ENCODE measurements at places on chromosomes 5 and 9. TPM values are rescaled to one million over a fixed set of nuclear protein-coding genes. Genes with fewer than 3 reads are reported as not detected.

SIT1 gene
- not detected for total RNA-seq

PTGR1 gene
- 46.3 TPM for total RNA-seq

GRCh38 chr5:139641116-139642080 is 6.8 kb upstream of the CXXC5 start:
- H3K4me3 ChIP-seq: no peak overlapping the region
- peaks cover 55% of the 10 kb centered on the region for H3K4me1 ChIP-seq
- no peak for DNase-seq
- peak overlapping the region; percentile 83 for H3K27ac ChIP-seq
- H3K27me3 ChIP-seq: peaks cover 13% of the 10 kb centered on the region

- no peak for DNase-seq
- no peaks in the 10 kb centered on the region for H3K27me3 ChIP-seq
- H3K4me3 ChIP-seq: peak overlapping the region; percentile 99
- peak overlapping the region; percentile 99 for H3K27ac ChIP-seq
- peaks cover 42% of the 10 kb centered on the region for H3K4me1 ChIP-seq
These were observed 708 bp upstream of the CSNK1G3 start for GRCh38 chr5:123511290-123511647.

- peaks cover 5% of the 10 kb centered on the region for H3K4me1 ChIP-seq
- H3K27me3 ChIP-seq: no peaks in the 10 kb centered on the region
- no peaks in the 10 kb centered on the region for H3K36me3 ChIP-seq
- no peak overlapping the region for H3K4me3 ChIP-seq
- DNase-seq: no peak
These were observed 96.0 kb downstream of the KIAA1958 start for GRCh38 chr9:112582371-112583262.

DNA sequence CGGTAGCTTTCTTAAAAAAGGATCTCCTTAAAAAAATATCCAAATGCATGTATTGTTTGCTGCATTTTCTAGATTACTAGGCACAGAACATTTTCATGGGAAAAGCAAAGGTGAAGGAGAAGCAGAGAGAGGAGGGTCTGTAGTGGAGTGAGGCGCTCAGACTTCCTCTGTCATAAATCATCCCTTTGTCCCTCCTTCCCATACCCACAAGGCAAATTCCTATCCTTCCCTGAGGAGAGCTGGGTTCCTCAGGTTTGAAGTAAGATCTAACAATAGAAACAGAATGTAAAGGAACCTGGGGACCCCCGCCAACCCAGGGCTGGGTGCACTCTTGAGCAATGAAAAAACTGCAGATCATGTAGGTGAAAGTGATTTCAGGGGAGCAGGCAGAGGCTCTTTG is 149.2 kb upstream of the ANKH start:
- H3K4me1 ChIP-seq: peaks cover 9% of the 10 kb centered on the region
- peaks cover 16% of the 10 kb centered on the region for H3K36me3 ChIP-seq
- no peak overlapping the region for H3K4me3 ChIP-seq
- H3K27me3 ChIP-seq: no peaks in the 10 kb centered on the region
- peak overlapping the region; percentile 66 for H3K27ac ChIP-seq

GRCh38 chr5:1930880-1931603 is 48.3 kb upstream of the IRX4 start:
- peak overlapping the region; percentile 74 for H3K4me3 ChIP-seq
- DNase-seq: no peak
- peaks cover 24% of the 10 kb centered on the region for H3K27me3 ChIP-seq
- peaks cover 7% of the 10 kb centered on the region for H3K36me3 ChIP-seq
- H3K4me1 ChIP-seq: peaks cover 5% of the 10 kb centered on the region
- peak overlapping the region; percentile 57 for H3K27ac ChIP-seq

SCGB3A1 gene
- total RNA-seq: 0.55 TPM

- H3K27me3 ChIP-seq: no peaks in the 10 kb centered on the region
- no peak for DNase-seq
- no peak overlapping the region for H3K27ac ChIP-seq
- H3K36me3 ChIP-seq: peaks cover 2% of the 10 kb centered on the region
- no peak overlapping the region for H3K4me3 ChIP-seq
These were observed 15.2 kb downstream of the SRFBP1 start for GRCh38 chr5:121976979-121977378.

DNA sequence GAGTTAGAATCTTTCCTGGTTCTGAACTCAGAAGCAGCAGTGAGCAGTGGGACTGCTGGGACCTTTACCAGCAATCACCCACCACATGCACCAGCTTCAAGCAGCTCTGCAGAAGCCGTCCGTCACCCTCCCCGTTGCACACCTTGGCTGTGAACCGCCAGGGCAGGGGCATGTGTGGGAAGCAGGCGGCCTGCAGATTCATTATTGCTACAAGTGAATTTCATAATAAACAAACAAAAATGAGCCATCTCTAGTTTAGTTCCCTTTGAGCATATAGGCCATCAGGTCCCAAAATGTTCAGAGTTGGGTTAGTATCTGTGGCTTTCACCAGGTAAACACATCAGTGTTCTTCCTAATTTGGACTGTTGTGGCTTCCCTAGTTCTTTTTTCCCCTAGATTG is 17.5 kb downstream of the PALM2AKAP2 start:
- H3K27me3 ChIP-seq: no peaks in the 10 kb centered on the region
- H3K4me1 ChIP-seq: peaks cover 21% of the 10 kb centered on the region
- H3K36me3 ChIP-seq: no peaks in the 10 kb centered on the region

GRCh38 chr9:4666042-4666699 is at the start of gene SPATA6L:
Gene SPATA6L, minus strand, starts transcription at chr9:4666480. Its CDS starts 230 bp downstream, at chr9:4666250.
- peak; percentile 59 for DNase-seq
- no peaks in the 10 kb centered on the region for H3K36me3 ChIP-seq
- no peaks in the 10 kb centered on the region for H3K27me3 ChIP-seq
- peaks cover 50% of the 10 kb centered on the region for H3K4me1 ChIP-seq
- H3K27ac ChIP-seq: peak within 1 kb of the TSS; percentile 86
- H3K4me3 ChIP-seq: peak within 1 kb of the TSS; percentile 79

GRCh38 chr5:39478863-39479262 is 54.1 kb upstream of the DAB2 start:
- H3K27me3 ChIP-seq: no peaks in the 10 kb centered on the region
- H3K27ac ChIP-seq: no peak overlapping the region
- no peak overlapping the region for H3K4me3 ChIP-seq
- H3K4me1 ChIP-seq: peaks cover 33% of the 10 kb centered on the region
- DNase-seq: no peak

GRCh38 chr9:131516930-131517329 is 14.1 kb downstream of the UCK1 start:
- H3K36me3 ChIP-seq: peaks cover 37% of the 10 kb centered on the region
- no peaks in the 10 kb centered on the region for H3K27me3 ChIP-seq
- H3K27ac ChIP-seq: no peak overlapping the region
- no peak for DNase-seq
- no peak overlapping the region for H3K4me3 ChIP-seq

PCDHB2 gene
- 118 TPM for total RNA-seq

DNA sequence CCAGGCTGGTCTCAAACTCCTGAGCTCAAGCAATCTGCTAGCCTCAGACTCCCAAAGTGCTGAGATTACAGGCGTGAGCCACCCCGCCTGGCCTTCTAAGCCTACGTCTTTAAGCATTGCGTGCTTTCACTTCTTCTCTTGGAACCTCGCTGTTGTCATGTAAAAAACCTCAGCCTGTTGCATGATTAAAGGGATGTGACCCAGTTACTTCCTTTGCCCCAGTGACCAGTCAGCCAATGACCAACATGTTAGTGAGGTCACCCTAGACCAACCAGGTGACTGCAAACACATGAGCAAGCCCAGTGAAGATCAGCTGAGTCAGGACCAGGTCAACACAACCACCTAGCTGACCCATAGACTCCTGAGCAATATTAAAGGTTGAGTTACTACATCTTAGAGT is 10.5 kb downstream of the KIF4B start:
- no peak overlapping the region for H3K27ac ChIP-seq
- H3K27me3 ChIP-seq: no peaks in the 10 kb centered on the region
- H3K4me1 ChIP-seq: no peaks in the 10 kb centered on the region
- H3K36me3 ChIP-seq: no peaks in the 10 kb centered on the region
- DNase-seq: no peak

WNK2 gene
- total RNA-seq: 66.0 TPM

IL9 gene
- total RNA-seq: not detected

ANKRD34B gene
- total RNA-seq: not detected

ZFAND5 gene
- total RNA-seq: 221 TPM

DNA sequence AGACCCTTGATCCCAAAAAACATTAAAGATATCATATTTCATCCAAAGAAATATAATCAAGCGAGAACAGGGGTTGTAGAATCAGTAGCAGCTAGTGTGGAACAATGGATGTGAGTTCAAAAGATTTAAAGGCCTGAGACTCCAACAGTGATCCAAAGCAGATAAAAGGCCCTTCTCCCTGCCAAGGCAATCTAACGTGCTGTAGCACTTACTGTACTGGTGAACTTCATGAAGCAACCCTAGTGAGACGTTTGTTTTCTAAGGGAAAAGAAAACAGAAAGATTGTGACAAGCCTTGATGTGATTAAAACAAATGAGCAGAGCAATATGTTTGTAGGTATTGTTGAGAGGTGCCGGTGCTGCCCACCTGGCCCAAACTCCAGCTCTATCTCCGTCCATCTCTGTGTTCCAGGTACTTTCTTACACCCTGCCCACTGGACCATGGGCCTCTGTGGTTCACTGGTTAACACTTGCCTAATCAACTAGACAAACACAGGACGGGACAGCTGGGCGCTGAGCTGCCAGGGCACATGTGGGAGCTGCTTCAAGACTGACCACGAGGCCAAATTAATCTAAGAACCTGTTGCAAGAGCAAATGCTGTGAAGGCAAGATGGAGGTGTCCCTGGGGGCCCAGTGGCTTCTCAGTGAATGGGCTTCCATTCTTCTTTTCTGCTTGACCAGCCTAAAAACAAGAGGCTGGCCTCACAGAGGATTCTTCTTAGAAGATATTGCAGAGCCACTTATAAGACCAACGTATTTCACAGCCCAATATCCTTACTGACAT is 265.5 kb downstream of the CWC27 start:
- H3K4me1 ChIP-seq: peaks cover 27% of the 10 kb centered on the region
- H3K27ac ChIP-seq: peak overlapping the region; percentile 80
- no peak for DNase-seq
- no peaks in the 10 kb centered on the region for H3K27me3 ChIP-seq

DNA sequence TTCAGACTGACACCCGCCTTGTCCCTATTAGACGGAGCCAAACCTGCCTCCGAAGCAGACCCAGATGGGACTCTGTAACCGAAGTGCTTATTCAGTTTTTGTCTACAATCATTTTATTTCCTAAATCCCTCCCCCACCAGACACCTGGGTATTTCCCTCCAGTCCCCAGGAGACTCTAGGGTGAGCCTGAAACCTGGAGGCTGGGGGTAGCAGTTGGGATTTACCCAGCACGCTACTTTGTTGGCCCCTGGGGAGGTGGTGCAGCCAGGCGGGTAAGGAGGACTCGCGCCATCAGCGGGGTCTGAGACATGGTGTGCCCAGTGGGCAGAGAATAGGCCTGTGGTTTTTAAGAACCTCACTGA is 1.3 kb upstream of the LHX2 start:
- no peak for DNase-seq
- no peaks in the 10 kb centered on the region for H3K36me3 ChIP-seq
- peaks cover 93% of the 10 kb centered on the region for H3K27me3 ChIP-seq

DNA sequence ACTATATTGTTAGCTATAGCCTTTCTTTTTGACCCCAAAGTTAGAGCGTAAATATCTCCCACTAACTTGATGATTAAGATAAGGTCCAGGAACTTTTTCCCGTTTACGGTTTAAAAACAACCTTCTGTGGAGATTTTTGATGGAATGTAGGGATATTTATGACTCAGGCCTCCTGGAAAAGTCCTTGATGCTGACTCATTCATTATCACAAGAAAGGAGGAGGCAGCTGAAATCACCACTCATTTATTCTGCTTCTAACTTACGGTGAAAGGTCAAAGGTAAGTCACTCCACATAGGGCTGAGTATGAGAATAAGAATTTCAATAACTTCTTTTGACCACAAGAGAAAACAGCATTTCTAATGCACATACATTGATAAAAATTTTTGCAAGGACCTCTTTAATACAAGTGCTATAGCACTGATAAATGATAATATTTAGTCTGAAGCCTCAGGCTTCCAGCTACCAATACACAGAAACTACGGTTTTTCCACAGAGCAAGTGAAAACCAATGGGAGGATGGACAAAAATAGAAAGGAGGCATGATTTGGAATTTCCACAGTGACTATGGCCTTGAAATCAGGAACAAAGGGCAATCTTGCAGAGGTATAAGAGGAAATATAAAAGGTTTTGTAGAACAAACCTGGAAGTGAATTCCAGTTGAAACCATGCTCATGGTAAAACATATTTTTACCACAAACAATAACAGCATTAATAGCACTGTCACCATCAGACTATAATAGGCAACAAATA is 146.5 kb downstream of the PPP2R2B start:
- H3K4me3 ChIP-seq: no peak overlapping the region
- H3K27me3 ChIP-seq: no peaks in the 10 kb centered on the region
- DNase-seq: no peak
- peaks cover 20% of the 10 kb centered on the region for H3K36me3 ChIP-seq
- peak overlapping the region; percentile 80 for H3K27ac ChIP-seq

GRCh38 chr5:159210210-159210661 is 883 bp upstream of the RNF145 start:
- H3K4me3 ChIP-seq: peak overlapping the region; percentile 80
- H3K36me3 ChIP-seq: no peaks in the 10 kb centered on the region
- peaks cover 4% of the 10 kb centered on the region for H3K27me3 ChIP-seq
- DNase-seq: no peak
- peaks cover 52% of the 10 kb centered on the region for H3K4me1 ChIP-seq
- peak overlapping the region; percentile 82 for H3K27ac ChIP-seq

Data from mesothelial cell of epicardium (in vitro differentiated cells).